ENCODE measurements at places on chromosomes 2 and 18.

- no peak for DNase-seq
Measured at GRCh38 chr2:149456285-149456684, 125.9 kb downstream of the LYPD6 start.

DNA sequence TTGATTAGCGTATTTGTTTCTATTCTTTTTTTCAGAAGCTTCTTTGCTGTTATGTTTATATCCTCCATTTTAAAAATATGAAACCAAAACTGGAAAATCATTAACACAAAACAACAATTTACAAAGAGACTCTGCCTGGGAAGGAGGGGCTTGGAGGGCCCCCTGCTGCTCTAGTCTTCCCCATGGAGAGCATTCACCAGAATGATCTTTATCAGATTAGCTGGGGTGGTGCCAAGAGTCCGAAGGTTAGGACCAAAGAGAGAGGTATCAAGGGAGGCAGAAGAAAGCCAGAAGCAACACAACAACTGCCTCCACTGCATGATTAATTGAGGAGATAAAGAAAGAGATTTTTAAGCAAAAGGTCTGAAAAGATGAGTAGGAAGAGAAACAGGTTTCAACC is 218.6 kb downstream of the IRS1 start:
- DNase-seq, result no peak

DNA sequence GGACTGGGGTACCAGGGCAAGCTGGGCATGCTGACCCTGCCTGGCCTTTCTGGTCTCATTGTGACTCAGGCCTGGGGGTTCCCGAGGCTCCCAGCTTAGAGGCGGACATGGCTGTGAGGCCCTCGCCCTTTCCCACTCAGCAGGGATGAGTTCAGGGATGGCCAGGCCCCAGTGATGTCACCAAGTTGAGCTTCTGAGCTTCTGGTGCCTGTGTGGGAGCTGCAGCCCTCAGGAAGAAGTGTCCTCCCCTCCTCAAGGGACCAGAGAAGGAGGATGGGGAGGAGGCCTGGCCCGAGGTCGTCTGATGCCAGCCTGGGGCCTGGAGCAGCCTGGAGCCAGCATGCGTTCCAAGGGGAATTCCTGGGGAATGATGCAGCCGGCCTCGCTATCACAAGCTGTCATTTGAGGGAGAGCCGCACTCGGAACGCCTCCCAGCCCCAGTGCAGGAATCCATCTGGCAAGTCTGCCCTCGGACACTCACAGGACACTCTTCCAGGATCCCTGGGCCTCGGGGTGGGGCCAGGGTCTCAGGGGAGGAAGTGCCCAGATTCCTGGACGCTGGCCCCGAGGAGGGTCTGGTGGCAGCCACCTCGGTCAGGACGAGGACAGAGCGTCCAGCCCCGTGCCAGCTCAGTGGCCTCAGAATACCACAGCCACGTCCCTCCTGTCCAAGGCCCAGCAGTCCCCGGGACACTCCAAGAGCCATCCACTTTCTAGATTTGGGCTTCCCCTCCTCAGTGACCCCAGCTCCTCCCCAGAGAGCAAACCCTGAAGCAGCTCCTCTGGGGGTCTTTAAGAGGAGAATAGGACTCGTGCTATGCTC is 61.2 kb upstream of the GPC1 start:
- DNase-seq, result no peak

- no peak for DNase-seq
Measured at GRCh38 chr2:152578573-152578972, 138.7 kb downstream of the PRPF40A start.

GRCh38 chr2:196113061-196113974 is 44.7 kb upstream of the DNAH7 start:
- no peak for DNase-seq

GRCh38 chr2:207747653-207748560 is 21.8 kb downstream of the FZD5 start:
- DNase-seq, result no peak

- DNase-seq, result no peak
Measured at GRCh38 chr18:36672437-36673344, 156.1 kb downstream of the TPGS2 start.

GRCh38 chr2:85132397-85132796 is 795 bp upstream of the TCF7L1 start:
- DNase-seq, result no peak

- DNase-seq, result no peak
Measured at GRCh38 chr2:20049637-20050036, 1.8 kb downstream of the LAPTM4A start.

DNA sequence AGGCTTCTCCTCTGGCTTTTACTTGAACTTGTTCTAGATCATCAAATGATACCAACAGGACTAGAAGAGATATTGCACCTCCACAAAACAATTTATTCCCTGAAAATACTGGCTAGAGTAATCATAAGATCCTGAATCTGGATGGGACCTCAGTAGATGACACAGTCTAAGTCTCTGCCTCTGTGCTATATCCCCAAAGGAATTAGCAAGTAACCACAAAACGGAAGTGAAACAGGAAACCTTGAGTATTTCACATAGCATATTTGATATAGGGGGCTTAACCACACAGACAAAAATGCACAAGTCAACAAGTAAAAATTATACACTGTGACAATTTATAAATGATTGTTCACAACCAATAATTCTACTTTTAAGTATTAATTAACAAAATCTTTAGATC is 456.9 kb upstream of the TNP1 start:
- no peak for DNase-seq

GRCh38 chr2:64667535-64667934 is 13.8 kb upstream of the SERTAD2 start:
- no peak for DNase-seq

DNA sequence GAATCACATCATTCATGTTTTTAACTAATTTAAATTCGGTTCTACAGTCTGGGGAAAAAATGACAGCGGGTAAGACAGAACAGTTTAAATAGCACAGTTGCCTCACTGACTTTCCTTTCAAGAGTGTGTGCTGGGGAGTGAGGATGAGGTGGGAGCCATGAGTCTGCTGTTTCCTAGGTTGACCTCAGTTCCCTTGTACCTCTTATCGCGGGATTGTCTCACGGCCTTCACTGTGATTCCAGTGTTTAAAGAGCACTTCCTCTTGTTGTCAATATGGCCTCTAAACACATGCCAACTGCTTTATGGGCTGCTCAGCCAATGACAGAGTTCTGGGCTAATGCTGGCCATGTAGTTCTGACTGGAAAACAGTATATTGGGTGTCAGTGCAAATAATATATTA is 41.6 kb upstream of the ALMS1 start:
- no peak for DNase-seq

Measured in activated CD4-positive, alpha-beta T cell treated with anti-CD3 and anti-CD28 coated beads, Interleukin-2, amount 50 U/mL, for 24 hours (primary cell).